ENCODE measurements at places on chromosomes 2 and 18.

DNA sequence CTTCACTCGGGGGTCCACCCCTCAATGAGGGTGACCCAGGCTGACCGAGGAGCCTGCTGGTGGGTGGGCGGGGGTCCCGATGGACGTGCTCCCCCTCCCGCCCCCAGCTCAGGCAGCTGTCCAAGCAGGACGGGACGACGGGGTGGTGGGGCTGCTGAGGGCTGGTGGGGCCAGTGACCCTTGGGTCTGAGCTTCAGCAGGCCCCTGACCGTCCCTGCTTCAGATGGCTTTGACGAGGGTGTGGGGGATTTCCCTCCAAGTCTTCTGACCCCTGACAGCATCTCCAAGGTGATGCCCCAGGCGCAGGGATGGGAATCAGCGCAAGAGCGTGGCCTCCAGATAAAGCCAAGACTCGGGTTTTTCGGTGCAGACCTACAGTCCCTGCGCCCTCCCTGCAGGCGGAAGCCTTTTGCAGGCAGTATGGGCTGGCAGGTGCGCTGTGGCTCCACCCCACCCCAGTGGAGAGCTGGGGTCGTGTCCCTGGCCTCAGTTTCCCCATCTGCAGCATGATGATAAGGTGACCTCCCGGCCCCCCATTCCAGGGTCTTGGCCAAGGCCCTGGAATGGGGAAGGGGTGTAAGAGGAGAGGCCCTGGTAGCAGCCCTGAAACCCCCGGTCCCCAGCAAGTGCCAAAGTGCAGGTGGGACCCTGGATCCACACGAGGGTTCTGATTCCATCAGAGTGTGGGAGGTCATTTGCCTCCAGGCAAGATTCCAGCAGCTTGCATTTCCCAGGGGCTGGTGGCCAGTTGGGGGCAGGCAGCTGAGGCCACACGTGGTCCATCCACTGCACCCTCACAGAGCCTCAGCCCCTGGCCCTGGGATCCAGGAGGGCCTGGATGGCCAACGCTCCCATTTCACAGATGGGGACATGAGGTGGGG lies 8.7 kb downstream of the CROCC2 start:
- DNase-seq = peak; percentile 75

DNA sequence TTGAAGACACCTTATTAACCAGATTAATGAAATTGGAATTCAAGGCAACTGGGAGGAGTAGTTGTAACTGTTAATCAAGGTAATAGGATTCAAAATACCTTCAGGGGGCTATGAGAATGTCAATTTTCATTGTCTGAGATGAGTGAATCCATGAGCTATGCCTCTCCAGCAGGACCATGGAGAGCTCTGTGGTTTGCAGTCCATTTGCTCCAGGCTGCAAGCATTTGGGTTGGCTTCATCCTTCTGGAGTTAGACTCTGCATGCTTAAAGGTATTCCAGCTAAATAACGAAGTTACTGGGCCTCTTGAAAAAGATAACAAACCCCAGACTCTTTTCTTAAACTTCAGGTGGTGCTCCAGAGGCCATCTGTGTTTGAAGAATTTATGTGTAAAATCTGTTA lies 207.1 kb upstream of the SLC8A1 start:
- DNase-seq = peak; percentile 22

DNA sequence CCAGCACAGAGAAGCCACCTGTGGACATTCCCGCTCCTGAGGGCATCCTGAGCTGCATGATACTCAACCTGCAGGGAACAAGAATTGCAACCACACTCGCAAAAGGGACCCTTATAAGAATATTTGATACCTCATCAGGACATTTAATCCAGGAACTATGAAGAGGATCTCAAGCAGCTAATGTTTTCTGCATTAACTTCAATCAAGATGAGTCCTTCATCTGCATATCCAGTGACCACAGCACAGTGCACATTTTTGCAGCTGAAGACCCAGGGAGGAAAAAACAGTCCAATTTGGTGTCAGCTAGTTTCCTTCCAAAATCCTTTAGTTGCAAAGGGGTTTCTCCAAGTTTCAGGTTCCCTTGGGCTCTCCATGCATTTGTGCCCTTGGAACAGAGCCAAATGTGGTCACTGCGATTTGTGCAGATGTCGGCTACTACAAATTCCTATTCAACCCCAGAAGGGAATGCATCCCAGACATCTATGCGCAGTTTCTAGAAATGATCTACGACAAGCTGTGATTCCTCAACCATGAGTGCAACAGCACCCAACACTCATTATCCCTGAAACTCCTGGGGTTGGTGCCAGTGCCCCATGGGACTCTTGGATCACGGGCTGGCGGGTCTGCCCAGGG lies 23.3 kb upstream of the FHOD3 start:
- DNase-seq = peak; percentile 31

GRCh38 chr2:234497594-234498235 lies 834 bp upstream of the ARL4C start:
- DNase-seq = no peak

- peak; percentile 91 for DNase-seq
Observed at GRCh38 chr18:23861805-23862470, 152.6 kb upstream of the TTC39C start.

GRCh38 chr2:12036640-12036983 lies 290.2 kb downstream of the LPIN1 start:
- peak; percentile 49 for DNase-seq

- no peak for DNase-seq
Observed at GRCh38 chr2:150008901-150009300, 421.3 kb upstream of the MMADHC start.

GRCh38 chr2:84991404-84992160 lies 20.6 kb downstream of the KCMF1 start:
- DNase-seq = peak; percentile 81

DNA sequence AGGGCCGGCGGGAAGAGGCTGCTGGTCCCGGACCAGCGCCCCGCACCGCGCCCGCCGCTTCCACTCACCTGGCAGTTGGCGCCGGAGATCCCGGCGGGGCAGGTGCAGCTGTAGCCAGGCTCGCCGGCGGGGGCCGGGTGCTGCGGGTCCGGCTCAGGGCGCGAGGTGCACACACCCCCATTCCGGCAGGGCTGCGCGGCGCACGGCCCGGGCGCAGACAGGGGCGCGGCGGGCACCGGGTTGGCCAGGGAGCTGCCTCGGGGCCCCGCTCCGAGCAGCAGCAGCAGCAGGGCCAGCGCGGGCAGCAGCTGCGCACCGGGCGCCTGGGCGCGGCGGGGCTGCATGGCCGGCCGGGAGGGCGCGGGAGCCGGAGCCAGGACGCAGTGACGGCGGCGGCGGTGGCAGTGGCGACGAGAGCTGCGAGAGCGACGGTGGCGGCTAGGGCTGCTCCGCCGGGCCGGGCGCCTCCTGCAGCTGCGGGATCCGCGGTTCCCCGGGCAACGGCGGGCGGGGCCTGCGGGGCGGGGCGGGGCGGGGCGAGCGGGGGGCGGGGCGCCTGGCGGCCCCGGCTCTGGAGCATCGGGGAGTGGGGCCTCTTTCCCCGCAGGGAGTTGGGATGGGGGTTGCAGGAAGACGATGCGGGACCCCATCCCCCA lies at the start of gene DNER:
Gene DNER, minus strand, starts transcription at position 476 of the 656 bp plus-strand sequence. Its CDS starts 132 bp downstream, at position 344.
- DNase-seq = peak; percentile 59

- DNase-seq = no peak
Observed at GRCh38 chr2:49585921-49586320, 431.6 kb upstream of the FSHR start.

- no peak for DNase-seq
Observed at GRCh38 chr2:8310557-8311455, 371.1 kb upstream of the ID2 start.

DNA sequence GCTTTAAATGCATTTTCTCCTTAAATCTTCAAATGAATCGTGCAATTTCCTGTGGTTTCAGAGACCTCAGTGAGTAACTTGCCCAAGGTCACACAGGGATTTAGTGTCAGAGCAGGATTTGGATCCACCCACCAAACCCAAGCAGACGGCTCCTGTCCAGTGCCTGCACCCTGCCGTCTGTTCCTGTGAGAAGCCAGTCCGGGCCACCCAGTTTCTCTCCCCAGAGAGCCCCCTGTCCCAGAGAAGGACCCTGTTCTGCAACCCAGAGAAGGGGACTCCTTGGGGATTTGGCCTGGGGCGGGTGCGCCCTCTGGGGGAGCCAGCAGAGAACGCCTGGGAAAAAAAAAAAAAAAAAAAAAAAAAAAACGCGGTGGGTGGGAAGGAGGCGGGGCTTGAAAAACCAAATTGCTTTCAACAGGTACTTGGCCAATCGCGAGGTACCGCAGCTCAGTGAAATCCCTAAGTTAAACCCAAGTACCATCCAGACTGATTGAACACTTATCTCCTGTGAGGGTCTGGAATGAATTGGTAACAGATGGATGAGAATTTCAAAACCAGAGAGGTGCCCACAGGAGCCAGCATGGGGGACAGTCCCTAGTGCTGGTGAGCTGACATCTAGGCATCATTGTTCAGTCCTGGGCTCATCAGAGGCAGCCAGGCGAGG lies 30.9 kb upstream of the REEP1 start:
- peak; percentile 72 for DNase-seq

GRCh38 chr2:180202467-180202951 lies 195.4 kb upstream of the CWC22 start:
- no peak for DNase-seq
